Motor neuron (in vitro differentiated cells): ENCODE measurements at places on chromosomes 13 and 19. TPM values are rescaled to one million over a fixed set of nuclear protein-coding genes. Genes with fewer than 3 reads are reported as not detected.

Gene RHPN2
- total RNA-seq = 7.8 and 9.6 TPM in 2 replicates

Gene IZUMO4
- total RNA-seq = 4.5 and 8.2 TPM in 2 replicates

Gene FOXA3
- 0.48 and 0.81 TPM in 2 replicates for total RNA-seq

Gene SLC35E1
- total RNA-seq = 20.0 and 21.7 TPM in 2 replicates

Gene USF2
- 67.8 and 69.1 TPM in 2 replicates for total RNA-seq

Gene PLVAP
- total RNA-seq = 0.29 TPM in 1 of 2 replicates, not detected in the other

DNA sequence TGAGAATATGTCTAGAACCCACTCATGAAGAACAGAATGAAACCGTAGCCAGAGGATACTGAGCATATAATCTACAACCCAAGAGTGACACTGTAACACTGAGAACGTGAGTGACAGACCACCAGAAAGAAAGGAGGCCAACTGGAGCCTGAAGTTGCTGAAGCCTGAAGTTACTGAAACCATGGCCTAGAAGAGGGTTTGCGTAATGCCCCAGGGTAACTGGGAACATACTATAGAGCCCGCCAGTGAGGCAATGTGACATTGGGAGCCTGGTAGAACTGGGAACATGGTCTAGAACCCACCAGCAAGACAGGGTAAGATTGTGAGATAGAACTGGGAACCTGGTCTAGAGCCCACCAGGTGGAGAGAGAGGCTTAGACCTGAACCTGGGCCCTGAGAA, 15.5 kb upstream of the TNFSF14 start:
- ATAC-seq = no peak

- ATAC-seq = no peak
These were observed 15.2 kb upstream of the PABPC3 start for GRCh38 chr13:25080773-25081172.

- ATAC-seq = no peak
These were observed 4.2 kb downstream of the PDX1 start for GRCh38 chr13:27923794-27924528.

GRCh38 chr13:103033999-103034398, 32.2 kb downstream of the SLC10A2 start:
- ATAC-seq = no peak

- no peak for ATAC-seq
These were observed 17.8 kb downstream of the GPR12 start for GRCh38 chr13:26742691-26743358.

DNA sequence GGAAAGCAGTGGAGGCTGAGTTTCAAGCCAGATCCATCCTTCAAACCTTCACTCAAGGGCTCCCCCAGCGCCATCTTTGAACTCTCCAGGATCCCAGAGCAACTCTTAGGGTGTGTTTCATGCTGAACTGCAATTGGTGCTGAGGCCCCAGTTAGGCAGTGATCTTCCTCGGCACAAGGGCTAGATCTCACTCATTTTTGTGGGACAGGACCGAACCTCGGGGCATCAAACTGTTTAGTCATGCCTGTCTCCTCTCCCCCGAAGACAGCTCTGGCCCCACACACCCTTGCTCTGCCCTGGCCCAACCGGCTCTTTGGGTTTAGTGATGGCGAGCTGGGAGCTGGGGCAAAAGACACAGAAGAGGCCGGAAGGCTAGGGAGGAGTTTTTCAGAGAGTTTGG, 115.1 kb downstream of the NUFIP1 start:
- ATAC-seq = no peak

DNA sequence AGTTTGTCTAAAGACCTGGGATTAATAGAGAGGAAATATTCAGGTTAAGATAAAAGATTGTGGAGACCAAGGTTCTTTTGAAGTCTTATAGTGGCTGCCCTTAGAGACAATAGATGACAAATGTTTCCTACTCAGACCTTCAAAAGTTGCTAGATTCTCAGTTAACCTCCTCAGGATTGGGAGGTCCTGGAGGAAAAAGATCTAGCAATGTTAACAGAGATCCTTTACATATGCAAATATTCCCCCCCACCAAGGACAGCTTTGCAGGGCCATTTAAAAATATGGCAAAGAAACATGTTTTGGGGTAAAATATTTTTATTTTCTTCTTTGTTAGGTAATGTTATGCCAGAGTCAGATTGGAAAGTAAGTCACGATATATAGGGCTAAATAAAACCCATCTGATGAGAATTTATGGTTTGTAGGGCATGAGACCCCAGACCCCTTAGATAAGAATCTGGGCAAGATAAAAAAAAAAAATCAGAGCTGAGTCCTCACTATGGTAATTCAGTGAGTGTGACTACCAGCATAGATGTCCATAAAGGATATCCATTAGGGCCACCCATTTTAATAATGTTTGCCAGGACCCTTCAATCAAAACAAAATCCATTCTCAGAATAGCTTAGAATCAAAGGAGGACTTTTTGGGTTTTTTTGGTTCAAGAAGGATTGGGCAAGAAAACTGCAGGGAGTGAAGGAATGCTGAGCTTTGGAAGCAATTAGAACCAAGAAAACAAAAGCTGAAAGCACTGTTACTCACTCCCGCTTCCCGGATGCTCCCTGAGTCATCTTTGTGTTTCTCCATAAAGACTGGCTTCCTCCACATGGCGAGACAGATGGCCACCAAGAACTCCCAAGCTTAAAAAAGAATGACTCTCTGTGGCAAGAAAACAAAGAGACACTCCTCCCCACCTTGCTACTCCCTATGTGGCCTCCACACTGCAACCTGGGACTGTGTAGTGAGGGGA, 28.2 kb downstream of the VSTM1 start:
- ATAC-seq = peak; percentile 98

DNA sequence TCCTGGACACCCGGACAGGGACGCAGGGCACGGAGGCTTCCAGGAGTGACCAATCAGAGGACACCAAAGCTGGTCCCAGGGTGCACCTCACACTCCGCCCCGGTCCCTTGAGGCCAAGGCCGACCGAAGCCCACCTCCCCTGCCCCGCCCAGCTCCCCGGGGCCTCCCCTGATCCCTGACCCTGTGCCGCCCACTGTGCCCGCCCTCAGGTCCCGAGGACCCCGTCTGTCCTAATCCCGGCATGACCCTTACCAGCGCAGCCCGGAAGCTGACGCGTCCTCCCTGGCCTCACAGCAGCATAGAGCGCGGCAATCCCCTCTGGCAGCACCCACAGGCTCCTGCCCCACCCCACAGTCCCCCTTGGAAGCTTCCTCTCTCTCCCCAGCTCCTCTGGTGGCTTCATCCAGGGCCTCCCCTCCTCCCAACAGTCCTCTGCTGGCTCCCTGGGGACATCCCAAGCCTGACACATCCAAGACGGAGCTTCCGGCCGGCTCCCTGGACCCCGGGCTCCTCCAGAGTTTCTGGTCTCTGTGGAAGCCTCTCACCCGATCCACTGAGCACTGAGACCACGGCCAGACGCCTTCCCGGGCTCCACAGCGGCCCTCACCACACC, 7.4 kb upstream of the CDC34 start:
- ATAC-seq = peak; percentile 35

- ATAC-seq = no peak
These were observed 414 bp upstream of the ADAT3 start for GRCh38 chr19:1904860-1905109.

DNA sequence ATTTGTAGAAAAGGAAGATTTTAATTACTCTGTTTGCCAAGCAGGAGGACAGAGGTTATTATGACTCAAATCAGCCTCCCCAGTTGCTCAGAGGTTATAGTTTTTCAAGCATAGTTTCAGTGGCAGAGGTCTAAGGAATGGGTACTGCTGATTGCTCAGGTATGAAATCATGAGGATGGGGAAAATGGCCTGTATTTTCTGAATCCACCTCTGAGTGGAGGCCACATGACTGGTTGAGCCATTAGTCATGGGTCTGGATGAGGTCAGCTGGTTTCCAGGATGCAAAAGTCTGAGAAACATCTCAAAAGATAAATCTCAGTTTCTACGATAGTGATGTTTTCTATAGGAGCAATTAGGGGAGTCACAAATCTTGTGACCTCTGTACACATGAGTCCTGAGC, 62.8 kb upstream of the CEACAM8 start:
- ATAC-seq = peak; percentile 87

- ATAC-seq = peak; percentile 62
These were observed 20.8 kb upstream of the ERCC1 start for GRCh38 chr19:45444318-45445041.

- ATAC-seq = no peak
These were observed 41.0 kb downstream of the HS6ST3 start for GRCh38 chr13:96130818-96131340.

DNA sequence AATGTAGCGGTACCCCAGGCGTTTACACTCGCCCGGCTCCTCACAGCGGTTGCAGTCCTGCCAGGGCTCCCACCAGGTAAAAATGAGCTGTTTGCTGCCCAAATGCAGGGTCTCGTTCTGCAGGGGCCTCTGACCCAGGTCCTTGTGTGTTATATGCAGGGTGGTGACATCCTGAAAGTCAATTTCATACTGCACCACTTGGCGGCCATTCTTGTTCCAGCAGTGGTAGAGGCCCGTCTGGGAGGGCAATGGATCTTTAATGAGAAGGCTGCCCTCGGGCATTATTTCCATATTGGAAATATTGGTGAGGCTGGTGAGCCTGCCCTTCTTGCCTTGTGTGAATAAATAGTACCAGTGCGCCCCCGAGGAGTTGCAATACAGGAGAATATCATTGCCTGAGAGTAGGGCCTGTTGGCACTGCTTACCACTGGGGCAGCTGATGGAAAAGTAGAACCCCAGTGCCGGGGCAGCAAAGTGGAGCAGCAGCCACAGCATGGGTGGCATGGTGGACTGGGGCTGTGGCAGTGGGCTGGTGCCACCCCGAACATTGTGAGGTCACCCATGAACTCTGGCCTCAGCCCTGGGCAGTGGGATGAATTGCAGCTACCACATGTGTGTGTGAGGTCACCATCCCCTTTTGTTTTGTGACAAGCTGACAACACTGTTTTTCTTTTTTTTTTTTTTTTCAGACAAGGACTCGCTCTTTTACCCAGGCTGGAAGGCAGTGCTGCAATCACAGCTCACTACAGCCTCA, at the start of gene FAM187B:
Gene FAM187B (minus strand): TSS at position 563 of the 754 bp plus-strand sequence. CDS start 59 bp downstream, at position 504.
- ATAC-seq = no peak

DNA sequence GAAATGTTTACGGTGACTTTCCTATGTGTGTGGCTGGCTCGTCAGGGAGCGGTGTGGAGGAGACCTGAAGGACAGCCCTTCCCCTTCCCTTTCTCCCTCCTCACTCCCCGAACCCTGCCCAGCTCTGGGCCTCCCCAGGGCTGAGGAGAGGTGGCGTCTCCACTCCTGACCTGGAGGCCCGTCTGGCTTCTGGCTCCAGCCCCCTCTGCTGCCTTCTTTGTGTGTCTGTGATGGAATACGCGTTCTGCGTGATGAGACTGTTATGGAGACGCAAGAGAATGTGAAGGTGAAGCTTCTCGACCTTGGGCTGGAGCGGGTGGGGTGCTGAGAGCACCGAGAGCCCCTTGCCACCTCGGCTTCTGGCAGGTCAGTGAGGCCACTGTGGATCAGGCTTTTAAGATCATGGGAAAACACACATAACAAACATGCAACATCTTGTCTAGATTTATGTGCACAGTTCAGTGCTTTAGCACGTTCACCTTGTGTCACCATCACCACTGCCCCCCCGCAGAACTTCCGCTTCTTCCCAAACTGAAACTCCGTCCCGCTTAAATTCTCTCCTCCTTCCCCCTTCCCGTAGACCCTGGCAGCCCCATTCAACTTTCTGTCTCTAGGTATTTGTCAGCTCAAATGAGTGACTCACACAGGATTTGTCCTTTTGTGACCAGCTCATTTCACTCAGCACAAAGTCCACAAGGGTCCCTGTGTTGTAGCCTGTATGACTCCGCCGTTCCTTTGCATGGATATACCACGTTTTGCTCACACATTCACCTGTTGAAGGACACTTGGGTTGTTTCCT, 24.7 kb downstream of the ATP11A start:
- no peak for ATAC-seq

DNA sequence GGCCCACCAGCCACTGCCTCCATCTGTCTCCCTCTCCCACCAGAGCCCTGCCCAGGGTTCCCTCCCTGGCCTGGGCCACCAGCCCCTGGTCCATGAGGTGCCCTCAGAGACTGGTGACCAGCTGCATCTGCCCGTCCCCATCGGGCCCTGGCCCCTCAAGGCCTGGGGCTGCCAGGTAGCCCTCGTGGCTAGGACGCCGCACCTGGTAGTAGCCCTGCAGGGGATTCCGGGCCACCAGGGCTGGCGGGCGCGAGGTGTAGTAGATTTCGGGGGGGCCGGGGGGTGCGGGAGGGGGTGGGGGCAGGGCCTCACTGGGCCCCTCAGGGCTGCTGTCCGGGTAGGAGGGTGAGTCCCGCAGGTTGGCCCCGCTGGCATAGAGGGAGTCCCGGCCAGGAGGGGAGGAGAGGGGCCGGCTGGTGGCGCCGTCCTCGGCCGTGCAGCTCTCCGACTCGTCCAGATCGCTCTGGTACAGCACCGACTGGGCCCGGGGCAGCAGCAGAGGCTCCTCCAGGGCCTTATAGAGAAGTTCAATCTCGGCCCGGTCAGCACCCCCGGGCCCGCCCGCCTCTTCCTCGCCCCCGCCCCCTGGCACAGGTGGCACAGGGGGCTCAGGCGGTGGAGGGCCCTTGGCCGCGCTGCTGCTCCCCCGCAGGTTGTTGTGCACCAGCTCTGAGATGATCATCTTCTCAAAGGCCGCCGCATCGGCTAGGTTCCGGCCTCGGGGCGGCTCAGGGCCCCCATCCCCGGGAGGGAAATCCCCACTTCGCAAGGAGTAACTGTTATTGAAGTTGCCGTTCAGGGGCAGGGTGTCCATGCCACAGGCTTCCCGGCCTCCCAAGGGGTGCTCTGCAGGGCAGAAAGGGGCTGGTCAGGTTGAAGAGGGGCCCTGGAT, 14.6 kb upstream of the ASF1B start:
- no peak for ATAC-seq

DNA sequence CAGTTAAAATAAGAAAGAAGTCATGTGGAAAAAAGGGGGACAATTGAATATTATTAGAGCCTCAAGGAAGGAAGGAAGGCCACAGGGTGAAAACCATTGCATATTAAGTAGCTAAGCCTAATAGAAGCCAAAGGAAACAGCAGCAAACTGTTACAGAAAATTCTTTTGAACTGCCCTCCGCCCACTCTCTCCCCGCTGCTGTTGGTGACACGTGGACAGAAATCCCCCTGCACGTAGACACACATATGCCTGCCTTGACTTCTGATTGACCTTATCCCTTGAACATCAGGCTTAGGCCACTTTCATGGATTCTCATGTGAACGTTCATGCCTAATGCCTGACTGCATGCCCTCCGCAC, 229.1 kb downstream of the KCNRG start:
- no peak for ATAC-seq

DNA sequence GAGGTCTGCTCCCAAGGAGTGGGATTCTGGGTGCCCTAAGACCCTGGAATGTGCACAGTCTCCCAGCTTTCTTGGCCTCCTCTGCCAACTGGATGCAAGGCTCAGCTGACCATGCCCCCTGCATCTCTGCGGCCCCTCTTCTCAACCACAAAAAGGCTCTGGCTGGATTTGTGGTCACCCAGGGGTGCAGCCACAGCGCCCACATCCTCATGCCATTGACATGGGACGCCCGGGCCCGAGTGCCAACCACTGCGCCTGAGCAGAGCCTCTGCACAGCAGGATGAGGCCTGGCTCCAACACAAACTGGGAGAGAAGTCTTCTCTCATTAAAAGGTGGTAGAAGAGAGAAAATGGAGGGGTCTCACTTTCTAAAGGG, 103.5 kb downstream of the FOXO1 start:
- ATAC-seq = no peak
